ENCODE measurements at places on chromosomes 3 and 15.

DNA sequence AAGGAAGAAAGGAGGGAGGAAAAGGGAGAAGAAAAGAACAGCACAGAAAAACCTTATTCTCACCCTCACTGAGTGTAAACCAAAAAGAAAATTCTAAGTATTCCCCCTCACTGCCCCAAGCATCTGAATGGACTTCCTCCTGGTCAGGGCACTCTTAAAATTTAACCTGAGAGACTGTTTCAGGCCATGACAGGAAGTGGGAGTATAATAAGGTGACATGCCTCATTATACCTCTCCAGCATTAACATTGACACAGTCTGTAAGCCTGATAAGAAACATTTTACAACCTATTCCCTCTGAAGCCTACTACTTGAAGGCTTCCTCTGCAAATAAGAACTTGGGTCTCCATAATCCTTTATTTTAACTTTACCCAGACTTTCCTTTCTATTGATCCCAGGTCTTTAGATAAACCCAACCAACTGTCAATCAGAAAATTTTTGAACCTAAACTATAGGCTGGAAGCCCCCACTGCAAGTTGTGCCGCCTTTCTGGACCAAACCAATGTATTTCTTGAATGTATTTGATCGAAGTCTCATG, 41.7 kb downstream of the SLCO2A1 start:
- DNase-seq = no peak

DNA sequence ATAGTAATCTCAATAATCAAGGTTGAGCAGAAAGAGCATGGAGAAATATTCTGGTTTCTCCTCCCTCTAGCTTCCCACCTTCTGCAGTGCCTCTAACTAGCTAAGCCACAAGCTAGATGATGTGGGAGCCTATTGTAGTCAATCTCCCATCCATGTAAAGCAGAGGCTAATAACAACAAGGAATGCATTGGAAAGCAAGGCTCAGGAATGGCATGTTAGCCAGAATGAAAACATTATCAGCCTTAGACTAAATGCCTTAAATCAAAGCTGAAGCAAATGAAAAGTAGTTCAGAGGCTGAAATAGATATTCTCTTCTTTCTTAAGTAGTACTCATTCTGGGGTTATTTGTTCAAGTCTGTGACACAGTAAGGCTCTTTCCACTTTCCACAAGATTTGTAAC, 350.3 kb upstream of the DPPA4 start:
- DNase-seq = no peak

GRCh38 chr3:180912304-180913296, at the start of gene FXR1:
Gene FXR1, plus strand, starts transcription at chr3:180912670. Its CDS starts 16 bp downstream, at chr3:180912686.
- peak; percentile 86 for DNase-seq

- DNase-seq = no peak
Measured at GRCh38 chr3:177860184-177860583, 662.9 kb upstream of the TBL1XR1 start.

DNA sequence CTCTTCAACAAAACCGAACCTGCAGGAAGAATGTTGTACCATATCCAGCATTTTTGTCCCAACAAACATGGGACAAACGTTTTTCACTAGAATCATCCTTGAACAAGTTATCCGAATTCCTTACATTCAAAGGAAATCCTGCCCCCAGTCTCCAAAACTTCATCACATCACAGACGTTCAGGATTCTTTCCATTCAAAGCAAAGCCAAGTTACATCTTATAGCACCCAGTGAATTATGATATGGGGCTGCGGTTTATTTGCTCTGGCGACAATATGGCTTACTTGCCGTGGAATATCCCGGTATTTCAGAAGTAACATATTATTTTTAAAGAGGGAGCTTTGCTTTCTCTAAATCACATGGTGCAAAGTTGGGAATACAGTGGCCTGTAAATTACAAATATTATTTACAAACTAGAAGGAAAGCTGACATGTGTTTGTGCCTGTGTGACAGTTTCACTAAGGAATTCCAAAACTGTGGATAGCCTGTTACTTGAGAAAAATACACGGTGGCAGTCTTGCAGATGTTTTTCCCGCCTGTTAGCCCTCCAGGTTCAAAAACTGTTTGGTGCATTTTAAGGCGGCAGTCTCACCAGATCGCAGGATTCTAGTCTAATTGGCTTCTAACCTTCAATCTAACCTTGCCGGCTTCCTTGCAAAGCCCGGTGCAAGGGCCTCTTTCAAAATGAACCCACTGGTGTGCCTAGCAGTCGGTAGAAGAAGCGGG, 736 bp upstream of the MBNL1 start:
- no peak for DNase-seq
